ENCODE measurements at places on chromosomes 12 and 14.

- DNase-seq, result no peak
Measured at GRCh38 chr14:95313707-95314106, 6.0 kb downstream of the CLMN start.

DNA sequence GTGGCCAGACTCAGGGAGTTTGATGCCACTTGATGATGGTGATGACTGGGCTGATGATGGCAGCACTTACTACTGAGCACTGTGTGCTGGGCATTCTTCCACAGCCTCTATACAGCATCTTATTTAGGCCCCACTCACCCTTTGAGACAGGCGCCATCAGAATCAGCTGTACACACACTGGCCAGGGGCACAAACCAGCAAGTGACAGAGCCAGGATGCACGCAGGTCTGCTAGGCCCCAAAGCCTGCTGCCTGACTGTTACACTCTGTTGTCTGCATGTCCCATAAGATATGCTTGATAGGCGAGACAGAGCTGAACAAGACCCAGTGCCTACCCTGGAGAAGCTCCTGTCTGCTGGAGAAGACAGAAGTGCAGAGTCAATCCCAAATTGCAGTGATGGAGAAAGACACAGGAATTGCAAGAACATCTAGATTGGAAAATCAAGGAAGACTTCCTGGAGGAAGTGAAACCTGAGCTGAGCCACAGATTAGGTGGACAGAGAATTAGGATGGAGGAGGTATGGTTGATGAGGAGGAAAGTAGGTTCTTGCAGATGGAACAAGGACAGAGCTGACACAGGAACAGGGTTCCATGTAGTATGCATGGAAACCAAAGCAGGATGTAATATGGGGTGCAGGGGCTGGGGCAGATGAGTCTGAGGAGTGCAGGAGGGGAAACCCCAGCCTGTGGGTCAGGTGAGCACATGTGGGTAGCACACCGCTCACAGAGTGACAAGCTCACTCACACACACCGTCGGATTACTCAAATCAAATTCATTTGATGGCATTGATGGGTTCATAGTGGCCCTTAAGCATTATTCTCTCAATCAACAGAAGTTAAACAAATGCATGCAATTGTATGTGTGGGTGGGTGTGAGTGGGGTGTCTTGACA, 117.3 kb downstream of the BEGAIN start:
- no peak for DNase-seq

- no peak for DNase-seq
Measured at GRCh38 chr14:30525833-30526232, 33.1 kb upstream of the G2E3 start.

DNA sequence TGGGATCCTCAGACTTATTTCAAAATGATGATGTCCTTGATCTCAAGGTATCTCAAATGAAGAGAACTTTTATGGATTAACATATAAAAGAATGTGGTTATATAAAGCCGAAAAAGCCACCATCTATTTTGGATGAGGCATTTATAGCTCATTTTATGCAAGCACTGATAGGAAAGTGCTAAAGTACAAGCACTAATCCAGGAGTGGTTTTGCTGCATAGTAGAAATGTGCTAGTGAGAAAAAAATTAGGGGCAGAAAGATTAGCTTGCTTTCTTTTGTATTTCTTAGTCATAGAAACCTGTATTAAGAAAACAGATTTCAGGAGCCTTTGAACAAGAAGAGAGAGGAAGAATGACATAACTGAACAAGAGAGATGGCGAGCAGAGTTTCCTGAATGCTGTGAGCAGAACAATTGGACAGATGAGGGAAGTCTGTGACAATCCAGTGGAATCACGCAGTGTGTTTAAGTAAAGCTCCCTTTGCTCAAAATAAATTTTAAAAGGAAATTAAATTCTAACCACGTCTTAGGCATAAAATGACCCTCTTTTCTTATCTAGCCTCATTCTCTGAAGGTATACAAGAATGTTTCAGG, 238.2 kb upstream of the NOVA1 start:
- no peak for DNase-seq

DNA sequence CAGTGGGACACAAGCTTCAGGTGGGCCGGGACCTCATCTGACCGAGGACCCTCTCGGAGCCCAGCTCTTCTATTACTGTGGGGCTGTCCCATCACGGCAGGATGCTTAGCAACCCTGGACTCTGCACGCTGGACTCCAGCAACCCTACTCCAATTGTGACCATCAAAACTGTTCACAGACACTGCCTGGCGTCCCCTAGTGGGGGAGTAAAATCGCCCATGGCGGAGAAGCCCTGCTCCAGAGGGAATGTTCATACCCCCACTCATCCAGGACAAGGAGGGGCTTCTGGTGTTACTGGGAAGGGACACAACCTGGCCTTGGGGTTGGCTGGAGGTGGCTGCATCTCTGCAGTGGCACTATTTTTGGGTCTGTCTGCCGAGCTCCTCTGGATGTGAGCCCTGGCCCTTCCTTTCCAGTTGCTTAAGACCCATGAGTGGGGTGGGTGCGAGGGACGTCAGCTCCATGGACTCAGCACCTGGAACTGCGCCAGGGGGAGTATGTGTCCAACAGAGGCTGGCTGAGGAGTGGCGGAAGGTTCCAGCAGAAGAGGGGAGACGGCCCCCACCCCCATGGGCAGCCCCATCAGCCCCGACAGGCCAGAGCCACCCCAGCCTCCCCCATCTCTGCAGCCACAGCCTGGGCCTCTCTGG, 103.8 kb downstream of the RFLNA start:
- DNase-seq, result no peak

DNA sequence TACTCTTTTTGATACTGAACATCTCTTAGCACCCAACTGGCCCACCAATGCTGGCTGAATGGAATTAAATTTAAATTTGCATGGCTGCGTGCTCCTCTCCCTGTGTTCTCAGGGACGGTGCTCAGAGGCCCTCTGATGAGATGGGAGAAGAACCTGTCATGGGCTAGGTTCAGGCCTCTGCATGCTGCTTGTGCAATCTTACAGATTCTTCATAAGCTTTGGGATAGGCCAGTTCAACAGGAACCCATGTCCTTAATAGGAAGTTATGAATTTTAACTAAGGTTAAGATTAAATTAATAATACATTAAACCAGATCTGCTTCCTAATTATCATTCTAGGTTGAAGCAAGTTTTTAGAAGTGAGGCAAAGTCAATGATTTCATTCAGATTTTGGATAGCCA, 119.7 kb upstream of the LRIG3 start:
- no peak for DNase-seq

DNA sequence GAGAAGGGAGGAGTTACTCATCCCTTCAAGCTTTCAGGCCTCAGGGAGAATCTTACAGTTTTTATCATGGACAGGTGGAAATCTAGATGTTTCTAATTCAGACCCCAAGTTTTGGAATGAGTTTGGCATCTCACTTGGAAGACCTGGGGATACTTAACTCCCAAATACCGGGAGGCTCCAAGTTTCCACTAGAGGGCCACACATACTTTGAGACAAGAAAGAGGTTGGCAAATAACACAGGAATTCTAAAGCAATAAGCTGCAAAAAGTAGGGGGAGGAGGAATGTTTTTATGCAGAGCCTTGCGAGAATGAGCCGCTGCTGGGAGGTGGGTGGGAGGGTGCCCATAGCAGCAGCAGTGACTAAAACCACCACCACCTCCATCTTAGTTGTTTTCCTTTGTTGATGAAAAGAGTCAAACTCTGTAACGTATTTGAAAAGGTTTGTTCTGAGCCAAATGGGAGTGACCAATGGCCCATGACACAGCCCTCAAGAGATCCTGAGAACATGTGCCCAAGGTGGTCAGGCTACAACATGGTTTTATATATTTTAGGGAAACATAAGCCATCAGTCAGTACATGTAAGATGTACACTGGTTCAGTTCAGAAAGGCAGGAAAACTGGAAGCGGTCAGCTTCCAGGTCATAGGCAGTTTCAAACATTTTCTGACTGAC, 34.2 kb upstream of the RNASE1 start:
- DNase-seq, result no peak

- no peak for DNase-seq
Measured at GRCh38 chr12:62540354-62540753, 73.7 kb downstream of the MON2 start.

DNA sequence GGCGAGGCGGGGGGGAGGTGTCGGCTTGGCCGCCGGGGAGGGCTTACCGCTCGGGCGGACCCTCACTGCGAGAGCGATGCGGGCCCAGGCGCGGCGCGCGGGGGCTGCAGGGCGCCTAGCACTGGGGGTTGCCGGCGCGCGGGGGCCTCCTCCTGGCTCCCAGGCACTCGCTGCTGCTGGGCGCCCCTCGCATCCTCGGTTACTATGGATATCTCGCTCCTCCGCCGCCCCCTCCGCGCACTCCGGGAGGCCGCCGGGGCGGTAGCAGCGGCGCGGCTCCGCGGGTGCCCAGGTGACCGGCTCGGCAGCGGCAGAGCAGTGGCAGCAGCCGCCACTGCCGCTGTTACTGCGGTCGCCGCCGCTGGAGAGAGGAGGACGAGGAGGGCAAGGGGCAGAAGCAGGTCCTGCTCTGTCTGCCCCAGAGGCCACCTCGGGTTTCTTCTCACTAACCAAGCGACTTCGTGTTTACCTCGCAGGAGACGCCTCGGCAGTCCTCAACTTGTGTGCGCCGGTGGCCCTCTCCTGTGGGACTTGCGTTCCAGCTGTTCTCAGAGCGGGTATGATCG, 250.1 kb downstream of the APAF1 start:
- no peak for DNase-seq

DNA sequence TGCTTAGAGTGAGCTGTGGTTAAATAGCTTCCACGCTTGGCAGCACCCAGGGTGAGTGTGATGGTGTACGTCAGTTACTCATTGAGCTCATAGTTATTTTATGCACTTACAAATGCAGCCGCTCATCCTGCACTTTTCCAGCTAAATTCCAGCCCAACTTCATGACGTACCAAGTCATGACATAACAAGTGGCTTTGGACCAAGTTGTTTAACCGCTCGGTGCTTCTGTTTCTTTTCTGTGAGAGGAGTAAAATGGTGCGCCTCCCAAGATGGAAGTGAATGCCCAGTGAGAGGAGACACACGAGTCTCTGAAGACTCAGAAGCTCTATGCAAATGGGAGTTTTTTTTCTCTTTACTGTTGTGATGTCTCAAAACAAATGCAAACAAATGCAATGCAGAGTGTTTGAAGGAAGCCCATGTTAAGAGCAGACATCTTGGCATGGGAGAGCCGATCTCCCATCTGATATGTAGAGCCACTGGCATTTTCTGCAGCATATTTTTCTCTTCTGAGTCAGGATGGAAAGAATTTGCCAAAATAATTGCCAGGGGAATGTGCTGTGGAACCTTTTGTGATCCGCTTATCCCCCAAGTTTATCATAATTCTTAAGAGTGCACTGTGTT, 72.2 kb downstream of the FBXW8 start:
- DNase-seq, result no peak

- DNase-seq, result no peak
Measured at GRCh38 chr12:3453990-3454680, 36.9 kb upstream of the PRMT8 start.

- no peak for DNase-seq
Measured at GRCh38 chr12:3725388-3726115, 27.4 kb downstream of the CRACR2A start.

DNA sequence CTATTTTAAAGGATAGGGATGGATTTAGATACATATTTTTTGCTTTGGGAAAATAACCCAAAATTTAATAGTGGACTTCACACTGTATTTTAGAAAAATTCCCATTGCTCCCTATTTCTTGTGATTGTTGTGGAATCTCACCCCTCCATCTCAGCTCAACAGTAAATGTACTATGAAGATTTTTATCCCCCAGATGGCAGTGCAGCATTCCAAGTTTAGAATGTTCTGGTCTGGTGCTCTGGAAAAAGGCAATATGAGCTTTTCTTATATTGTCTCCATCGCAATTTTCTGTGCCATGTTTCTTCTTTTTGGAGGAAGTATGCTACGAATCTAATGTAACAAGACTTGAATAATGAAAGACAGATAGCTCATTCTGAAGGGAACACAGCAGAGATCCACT, 471.7 kb upstream of the SYT1 start:
- no peak for DNase-seq

GRCh38 chr14:104284107-104284592, 145.8 kb downstream of the KIF26A start:
- no peak for DNase-seq

DNA sequence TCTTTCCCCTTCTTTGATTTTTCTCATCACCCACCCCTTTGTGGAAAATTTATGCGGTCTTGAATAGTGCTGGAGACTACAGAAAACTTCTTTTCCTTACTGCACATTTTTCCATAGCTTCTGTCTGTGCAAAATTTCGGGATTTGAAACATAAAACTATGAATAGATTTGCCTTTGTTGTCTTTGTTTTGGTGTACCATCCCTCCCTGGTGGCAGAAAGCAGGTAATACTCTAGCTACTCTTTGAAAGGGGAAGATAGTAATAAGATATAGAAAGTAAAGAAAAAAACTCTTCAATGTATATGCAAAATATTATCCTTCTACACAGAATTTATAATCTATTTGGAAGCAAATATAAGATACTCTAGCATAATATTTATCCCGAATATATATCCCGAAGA, 79.1 kb upstream of the LMO3 start:
- no peak for DNase-seq

DNA sequence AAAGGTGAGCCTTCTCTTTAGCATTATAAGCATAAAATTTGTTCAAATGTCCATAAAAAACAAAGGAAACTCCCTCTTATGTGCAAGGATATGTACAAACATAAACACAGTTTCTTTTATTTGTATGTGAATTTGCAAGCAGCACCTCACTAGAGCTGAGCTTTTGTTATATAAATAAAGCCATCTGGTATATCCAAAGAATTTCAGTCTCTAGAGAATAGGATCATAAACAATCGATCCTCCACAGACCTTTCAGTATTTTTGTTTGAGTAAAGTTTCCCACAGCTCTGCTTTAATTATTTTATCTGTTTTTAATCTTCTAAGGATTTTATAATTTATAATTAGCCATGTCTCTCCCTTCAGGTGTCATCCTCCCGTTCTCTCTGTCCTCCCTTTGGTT, 89.2 kb downstream of the OTOGL start:
- DNase-seq, result no peak

- DNase-seq, result no peak
Measured at GRCh38 chr12:107660861-107661415, 24.7 kb upstream of the PWP1 start.
